Fibroblast of skin of right quadriceps (primary cell): ENCODE measurements at places on chromosomes 1 and 21.

GRCh38 chr1:206430031-206430983 is 40.0 kb upstream of the IKBKE start:
- DNase-seq, result peak; percentile 61

DNA sequence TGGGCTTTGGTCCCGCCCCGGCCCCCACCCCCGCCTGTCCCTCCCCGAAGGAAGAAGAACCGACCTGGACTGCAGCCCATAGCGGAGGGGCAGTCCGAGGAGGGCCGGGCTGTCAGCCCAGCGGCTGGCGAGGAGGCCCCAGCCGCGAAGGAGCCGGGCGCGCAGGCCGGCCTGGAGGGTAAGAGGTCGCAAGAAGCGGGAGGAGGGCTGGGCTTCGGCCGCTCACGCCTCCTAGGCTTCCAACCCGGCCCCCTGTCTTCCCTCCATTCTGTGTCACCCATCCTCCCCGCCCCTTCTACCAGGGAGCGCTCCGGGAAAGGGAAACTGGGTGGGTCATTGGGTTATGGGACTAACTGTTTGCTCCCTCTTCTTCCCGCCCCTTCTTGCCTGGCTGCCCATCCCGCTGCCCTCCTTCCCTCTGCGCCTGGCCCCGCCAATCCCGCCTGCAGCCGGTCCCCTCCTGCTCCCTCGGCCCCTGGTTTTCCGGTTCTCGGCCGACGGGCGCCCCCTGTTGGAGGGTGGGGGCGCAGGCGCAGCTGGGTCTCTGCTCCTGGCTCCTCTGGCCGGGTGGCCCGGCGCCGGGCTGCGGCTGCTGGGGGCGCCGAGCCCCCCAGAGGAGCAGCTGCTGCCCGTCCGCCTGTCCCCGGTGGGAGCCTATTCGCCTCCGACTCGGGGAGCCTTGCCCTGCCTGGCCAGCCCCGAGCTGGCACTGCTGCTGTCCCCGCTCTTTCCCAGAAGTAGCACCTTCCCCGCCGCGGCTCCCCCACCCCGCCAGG is 2.4 kb downstream of the RUSC1 start:
- DNase-seq, result peak; percentile 93

GRCh38 chr1:6389971-6390370 is 3.6 kb downstream of the ACOT7 start:
- DNase-seq, result no peak

DNA sequence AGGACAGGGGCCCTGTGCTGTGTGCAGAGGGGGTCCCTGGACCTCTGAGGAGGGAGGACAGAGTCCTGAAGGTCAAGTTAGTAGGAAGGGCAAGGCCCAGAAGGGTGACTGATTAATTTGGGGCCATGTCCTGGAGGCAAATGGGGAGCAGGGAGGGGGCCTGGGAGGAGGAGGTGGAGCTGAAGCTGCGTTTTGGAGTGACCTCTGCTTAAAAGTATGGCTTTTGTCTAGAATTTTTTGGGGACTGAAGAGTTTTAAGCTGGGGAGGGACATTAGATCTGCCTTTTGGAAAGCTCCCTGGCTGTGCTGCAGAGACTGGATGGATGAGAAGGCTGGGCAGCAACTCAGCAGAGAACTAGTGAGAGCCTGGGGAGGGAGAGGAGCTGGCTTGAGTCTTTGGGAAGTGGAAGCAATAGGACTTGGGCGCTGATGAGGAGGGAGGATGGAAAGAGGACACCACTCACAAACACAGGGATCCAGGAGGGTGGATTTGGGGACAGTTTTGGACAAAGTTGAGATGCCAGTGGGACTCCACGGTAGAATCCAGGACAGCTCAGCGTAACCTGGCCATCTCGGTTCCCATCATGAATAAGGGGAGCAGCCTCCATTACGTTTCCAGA is 52.9 kb downstream of the ACBD3 start:
- DNase-seq, result no peak

DNA sequence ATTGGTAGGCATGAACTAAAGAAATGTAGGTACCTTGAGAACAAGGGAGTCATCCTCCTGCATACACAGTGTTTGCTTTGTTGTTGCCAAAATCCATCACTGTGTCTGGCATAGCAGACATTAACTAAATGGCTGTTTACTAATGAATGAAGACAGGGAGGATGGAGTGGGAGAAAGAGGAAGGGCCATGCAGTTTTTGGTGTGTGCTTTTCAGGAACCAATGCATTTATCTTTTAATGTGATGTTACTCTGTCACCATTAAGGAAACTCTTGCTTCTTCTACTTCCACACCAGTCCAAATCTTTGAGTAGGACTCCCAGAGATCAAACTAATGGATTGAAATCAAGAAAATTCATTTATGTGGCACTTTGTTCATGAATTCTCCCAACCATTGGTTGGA is 55.6 kb upstream of the DUSP10 start:
- DNase-seq, result no peak

DNA sequence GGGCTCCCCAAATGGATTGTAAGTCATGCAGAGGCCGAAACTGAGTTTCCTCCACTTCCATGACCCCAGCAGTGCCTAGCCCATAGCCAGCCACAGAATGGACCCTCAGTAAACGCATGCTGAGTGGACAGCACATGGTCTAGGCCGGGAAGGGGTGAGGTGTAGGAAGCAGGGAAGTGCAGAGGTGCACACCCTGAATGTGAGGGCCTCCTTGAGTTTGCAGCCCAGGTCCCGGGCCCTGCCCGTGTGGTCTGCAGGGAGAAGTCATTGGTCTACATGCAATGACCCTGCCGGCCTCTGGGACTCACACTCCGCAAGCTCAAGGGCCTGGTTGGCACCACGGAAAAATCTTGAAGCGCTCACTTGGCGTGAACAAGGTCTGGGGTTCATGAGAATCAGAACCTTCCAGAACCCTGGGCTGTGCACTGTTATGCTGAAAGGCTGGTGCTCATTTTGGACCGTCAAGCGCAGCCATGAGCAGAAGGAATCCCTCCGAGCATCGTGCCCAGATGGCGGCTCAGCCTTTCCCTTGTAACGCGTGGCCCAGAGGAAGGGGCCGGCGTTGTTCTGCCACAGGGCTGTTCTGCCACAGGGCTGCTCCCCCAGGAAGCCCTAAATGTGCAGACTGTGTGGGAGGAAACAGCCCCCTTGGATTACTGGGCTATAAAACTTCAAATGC is 66.4 kb downstream of the PSMG1 start:
- DNase-seq, result no peak

DNA sequence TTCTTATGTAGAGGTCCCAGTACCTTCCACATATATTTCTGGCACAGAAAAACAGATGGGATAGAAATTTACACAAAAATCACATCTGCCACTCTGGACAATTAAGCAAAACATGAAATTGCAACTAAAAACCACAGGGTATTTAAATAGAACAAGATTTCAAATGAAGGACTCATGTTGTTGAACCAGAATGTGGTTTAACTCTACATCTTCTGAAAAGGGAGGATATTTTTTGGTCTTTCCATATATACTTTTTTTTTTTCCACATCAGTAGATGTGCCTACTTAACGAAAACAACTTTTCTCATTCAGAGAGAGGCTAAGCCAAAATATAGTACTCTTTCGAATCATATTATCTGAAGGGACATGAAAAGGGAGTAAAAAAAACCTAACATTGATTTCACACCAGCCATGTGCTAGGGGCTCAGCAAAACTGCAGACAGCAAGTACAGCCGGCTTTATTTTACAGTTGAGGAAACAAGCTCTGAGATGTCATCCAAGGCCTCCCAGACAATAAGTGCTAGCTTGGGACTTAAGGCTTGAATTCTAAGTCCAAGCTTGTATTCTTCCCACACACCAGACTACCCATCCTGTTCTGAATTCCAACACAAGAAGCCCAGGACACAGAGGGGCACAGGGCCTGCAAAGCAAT is 208.9 kb downstream of the PBX1 start:
- DNase-seq, result no peak

- peak; percentile 62 for DNase-seq
Observed at GRCh38 chr1:78447086-78447485, 43.7 kb upstream of the PTGFR start.

GRCh38 chr1:3623441-3624199 is 1.2 kb upstream of the TPRG1L start:
- no peak for DNase-seq

GRCh38 chr1:230090194-230090711 is 23.2 kb downstream of the GALNT2 start:
- peak; percentile 78 for DNase-seq

GRCh38 chr1:109239409-109240068 is 9.8 kb upstream of the CELSR2 start:
- DNase-seq, result peak; percentile 46

- no peak for DNase-seq
Observed at GRCh38 chr1:81340239-81340638, 460.5 kb upstream of the ADGRL2 start.

DNA sequence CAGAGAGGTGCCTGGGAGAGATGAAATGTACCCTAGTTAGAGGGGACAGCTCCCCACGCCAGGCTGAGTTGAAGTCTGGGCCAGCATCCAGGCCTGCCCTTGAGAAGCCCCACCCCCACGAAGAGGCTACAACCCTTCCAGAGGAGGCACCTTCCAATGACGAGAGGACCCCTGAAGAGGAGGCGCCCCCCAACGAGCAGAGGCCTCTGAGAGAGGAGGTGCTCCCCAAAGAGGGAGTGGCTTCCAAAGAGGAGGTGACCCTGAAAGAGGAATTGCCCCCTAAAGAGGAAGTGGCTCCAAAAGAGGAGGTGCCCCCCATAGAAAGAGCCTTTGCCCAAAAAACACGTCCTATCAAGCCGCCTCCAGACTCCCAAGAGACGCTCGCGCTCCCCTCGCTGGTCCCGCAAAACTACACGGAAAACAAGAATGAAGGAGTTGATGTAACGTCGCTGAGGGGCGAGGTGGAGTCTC is 3.1 kb downstream of the EVA1B start:
- DNase-seq, result no peak

- peak; percentile 87 for DNase-seq
Observed at GRCh38 chr1:84722794-84723193, 32.5 kb upstream of the SSX2IP start.

DNA sequence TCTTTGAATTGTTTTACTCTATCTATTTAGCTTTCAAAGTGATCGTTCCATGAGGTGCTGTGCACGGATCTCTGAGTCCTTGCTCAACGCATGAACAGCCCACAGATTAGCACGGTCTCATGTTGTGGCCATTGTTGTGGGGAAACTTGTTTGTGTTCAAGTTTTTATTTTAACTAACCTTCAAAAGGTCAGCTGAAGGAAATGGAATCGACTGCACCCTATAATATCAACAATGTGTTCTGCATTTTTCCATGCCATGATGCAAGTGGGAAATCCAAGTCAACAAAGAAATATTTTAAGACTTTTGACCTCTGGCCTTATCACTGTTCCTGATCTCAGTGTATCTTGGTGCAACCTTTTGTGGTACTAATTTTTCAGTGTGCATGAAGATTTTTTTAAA is 6.1 kb downstream of the SH2D1B start:
- DNase-seq, result no peak

DNA sequence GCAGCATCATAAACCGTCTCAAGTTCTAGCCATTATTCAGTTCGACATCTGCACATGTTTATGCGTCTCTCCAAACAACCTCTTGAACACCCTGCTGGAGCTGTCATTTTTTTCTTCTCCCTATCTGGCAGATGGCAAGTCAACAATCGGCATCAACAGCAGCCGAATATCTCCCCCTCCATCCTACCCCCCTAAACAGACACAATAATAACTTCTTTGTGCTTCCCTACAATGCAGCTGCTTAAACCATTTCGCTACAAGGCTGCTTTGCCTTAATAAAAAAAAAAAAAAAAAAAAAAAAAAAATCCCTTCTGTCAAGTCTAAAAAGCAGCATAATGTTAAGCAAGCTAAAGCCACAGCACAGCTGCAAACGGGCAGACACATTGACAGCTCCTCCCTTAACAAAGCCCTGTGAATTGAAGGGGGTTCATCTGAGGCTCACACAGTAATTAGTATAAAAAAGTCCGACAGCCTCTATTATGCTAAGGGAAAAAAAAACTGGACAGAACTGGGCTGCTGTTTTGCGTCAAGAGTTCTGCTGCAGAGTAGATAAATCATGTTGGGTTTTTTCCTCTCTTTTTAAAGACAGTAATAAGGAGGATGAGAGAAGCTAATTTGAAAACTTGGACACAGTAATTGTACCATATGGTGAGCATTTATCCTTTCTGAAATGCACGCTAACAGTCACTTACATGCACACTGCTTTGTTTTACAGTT is 136.4 kb downstream of the AKT3 start:
- DNase-seq, result peak; percentile 62

DNA sequence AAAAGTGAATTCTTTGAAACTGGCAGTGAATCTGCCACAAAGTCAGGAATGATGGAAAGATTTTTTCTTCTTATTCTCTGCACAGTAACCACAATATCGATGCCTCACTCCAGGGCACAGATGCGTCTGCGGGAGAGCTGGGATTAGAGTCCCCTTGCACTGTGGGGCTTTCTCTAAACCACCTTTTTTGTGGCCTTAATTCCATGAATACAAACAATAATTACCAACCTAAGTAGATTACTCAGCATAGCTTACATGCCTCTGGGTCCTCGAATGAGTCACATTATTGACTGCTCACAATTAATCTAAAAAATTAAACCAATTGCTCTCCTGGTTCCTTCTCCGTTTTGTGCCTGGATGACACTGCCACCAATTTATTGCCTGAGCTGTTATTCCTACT is 125.8 kb downstream of the KAZN start:
- DNase-seq, result peak; percentile 68

DNA sequence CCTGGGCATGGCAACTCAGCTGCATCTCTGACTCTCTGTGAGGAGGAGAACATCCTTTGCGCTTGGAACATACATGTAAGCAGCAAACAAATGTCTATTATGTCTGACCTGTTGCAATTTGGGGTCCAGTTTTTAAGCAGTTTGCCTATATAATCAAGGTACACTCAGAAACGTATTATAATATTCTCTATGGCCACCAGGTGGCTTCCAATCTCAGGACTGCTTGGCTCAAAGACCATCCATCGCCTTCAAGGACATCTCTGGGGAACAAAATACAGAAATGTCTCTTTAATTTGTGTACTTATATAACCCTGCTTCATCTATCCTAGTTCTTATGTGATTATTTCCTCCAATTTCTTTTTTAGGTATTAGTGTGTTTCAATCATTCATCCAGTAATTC is 227.2 kb downstream of the OLFM3 start:
- DNase-seq, result no peak

GRCh38 chr1:94325377-94326302 is 88.3 kb upstream of the ARHGAP29 start:
- DNase-seq, result peak; percentile 99

DNA sequence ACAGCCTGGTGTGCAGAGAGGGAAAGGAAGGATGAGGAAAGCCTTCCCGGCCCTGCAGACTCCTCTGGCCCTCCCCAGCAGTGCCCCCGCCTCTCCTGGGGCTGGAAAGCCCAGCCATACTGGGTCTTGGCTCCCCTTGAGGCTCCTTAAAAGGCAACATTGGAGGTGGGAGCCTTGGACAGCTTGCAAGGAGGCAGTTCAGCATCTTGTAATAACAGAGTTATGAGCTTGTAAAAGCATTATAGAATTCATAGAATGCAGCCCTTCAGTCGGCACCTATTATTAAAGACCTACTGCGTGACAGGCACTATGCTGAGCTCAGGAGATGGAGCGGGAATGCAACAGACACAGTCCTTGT is 4.2 kb downstream of the TINAGL1 start:
- peak; percentile 66 for DNase-seq

DNA sequence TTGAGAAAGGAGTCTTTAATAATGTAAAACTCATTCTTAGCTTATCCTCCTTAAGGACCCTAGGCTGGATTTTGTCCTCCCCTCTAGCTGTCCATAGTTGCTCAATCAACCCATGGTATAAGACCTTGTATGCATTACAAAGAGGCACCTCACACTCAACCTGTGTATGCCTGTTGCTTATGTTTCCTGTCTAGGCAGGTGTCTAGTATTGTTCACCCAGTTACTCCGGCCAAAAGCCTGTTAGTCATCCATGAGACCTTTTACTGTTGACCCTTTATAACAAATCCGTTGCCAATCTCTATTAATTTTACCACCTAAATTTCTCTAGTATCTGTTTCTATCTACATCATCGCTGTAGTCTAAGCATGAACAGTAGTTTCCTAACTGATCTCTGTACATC is 3.7 kb downstream of the LYPLAL1 start:
- DNase-seq, result no peak
